ENCODE measurements at places on chromosomes 12 and 14.
A peak's percentile ranks its signal among the peaks of the same experiment; 100 is the strongest.

- DNase-seq, result peak; percentile 75
Observed at GRCh38 chr12:74538491-74539258, 1.0 kb downstream of the ATXN7L3B start.

- DNase-seq, result no peak
Observed at GRCh38 chr14:100723830-100724437, 2.8 kb upstream of the DLK1 start.

- DNase-seq, result no peak
Observed at GRCh38 chr12:52417740-52418139, 11.6 kb upstream of the KRT82 start.

DNA sequence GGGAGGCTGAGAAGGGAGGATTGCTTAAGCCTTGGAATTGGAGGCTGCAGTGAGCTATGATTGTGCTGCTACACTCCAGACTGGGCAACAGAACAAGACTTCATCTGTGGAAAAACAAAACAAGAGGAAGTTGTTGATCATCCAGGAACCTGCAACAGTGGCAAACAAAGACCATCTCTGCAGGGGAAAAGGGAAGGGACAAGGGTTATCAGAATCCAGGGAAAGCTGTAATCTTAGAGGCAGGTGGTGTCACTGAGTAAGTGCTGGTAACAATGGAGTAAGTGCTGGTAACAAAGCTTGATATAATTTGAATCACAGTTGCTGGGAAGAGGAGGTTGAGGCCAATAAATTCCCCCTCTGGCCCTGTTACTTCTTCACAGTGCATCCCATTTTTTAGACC lies 27.5 kb upstream of the DCN start:
- no peak for DNase-seq

Measured in activated effector memory CD4-positive, alpha-beta T cell treated with anti-CD3 and anti-CD28 coated beads, Interleukin-2, amount 50 U/mL, for 16 hours (primary cell).